ENCODE measurements at places on chromosomes 1 and 21.

DNA sequence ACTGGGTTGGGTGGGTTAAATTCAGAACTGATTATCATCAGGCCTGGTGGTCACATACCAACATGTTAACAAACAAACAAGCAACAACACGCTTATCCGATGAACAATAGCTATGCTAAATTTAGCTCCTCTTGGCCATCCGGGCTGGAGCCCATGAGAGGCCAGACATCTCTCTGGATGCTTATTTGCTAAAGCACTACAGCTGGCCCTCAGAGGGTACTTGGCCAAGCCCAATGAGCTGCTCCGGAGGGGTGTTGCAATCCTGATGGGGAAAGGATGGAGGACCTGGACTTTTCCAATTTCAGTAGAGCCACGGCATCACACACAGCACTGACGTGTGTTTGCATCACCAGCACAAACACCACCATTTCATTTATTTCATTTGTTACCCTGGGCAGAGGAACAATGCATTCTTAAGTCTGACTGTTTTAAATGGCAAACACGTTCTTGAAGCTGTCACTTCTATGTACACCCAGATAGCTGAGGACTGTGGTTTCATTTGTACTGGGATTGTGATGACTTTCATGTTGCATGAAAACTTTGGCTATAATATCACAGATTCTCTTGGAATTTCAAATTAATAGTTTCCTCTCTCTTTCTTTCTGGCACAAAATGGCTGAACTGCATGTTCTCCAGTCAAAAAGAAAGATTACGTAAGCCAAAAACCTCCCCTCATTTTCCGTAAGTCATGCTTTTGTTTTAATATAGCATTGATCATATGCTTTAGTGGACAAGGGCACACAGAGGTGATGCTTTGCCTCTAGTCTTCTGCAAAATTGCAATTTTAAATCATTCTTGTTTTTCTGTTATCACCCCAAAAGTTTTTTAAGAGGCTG is 359.8 kb upstream of the KAZN start:
- DNase-seq: no peak

DNA sequence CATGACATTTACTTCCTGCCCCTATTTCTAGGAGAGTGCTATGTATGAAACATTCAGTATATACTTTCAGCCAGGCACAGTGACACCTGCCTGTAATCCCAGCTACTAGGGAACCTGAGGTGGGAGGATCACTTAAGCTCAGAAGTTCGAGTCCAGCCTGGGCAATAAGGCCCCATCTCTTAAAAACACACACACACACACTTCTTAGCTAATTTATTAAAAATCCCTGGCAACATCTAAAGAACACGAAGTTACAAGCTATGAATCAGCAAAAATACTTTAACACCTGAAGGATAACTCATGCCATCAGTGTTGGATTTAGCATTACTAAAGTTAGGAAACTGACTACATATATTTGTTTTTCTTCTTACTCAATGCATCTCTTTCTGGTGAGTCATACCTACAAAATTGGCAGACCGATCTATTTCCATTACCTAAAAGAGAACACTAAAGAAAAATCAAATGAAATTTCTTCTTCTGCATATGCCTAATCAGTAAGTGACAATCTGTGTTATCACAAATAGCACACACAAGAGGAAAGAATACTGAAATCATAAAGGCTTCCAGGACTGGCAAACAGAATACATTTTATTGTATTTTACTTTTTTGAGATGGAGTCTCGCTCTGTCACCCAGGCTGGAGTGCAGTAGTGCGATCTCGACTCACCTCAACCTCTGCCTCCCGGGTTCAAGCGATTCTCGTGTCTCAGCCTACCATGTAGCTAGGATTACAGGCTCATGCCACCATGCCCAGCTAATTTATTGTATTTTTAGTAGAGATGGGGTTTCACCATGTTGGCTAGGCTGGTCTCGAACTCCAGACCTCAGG is 41.4 kb downstream of the RNF115 start:
- no peak for DNase-seq

GRCh38 chr1:153356392-153357075 is 1.1 kb upstream of the S100A9 start:
- no peak for DNase-seq

GRCh38 chr1:43973981-43974442 is 748 bp upstream of the ATP6V0B start:
- no peak for DNase-seq

- DNase-seq: no peak
These were observed 550.7 kb downstream of the PTPRU start for GRCh38 chr1:29786791-29787732.

- DNase-seq: no peak
These were observed 17.1 kb downstream of the ETS2 start for GRCh38 chr21:38822778-38823238.

- no peak for DNase-seq
These were observed 325.1 kb downstream of the HHAT start for GRCh38 chr1:210653771-210654170.

- DNase-seq: no peak
These were observed 302.9 kb upstream of the SPAG17 start for GRCh38 chr1:118487932-118488331.

Measured in activated naive CD4-positive, alpha-beta T cell (primary cell).